Foreskin fibroblast (primary cell): ENCODE measurements at places on chromosomes 16 and 17.

GRCh38 chr17:41567317-41567716 lies 4.5 kb downstream of the KRT9 start:
- no peak for DNase-seq

GRCh38 chr17:63116967-63117830 lies 151.2 kb downstream of the TANC2 start:
- no peak for DNase-seq

GRCh38 chr16:79519448-79519847 lies 81.1 kb downstream of the MAF start:
- no peak for DNase-seq

- no peak for DNase-seq
Measured at GRCh38 chr16:10949424-10949970, 5.1 kb downstream of the CLEC16A start.

DNA sequence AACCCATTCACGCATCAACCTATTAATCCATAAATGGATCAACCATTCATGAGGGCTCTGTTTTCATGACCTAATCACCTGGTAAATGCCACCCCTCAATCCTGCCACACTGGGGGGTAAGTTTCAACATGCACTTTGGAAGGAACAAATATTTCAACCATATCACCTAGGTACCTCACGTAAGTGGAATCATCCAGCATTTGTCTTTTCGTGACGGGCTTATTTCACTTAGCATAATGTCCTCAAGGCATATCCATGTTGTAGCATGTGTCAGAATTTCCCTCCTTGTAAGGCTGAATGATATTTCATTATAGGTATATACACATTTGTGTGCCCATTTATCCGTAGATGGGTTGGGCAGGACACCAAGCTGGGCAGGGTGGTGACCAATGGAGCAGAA lies 35.6 kb downstream of the ANKRD40 start:
- no peak for DNase-seq

DNA sequence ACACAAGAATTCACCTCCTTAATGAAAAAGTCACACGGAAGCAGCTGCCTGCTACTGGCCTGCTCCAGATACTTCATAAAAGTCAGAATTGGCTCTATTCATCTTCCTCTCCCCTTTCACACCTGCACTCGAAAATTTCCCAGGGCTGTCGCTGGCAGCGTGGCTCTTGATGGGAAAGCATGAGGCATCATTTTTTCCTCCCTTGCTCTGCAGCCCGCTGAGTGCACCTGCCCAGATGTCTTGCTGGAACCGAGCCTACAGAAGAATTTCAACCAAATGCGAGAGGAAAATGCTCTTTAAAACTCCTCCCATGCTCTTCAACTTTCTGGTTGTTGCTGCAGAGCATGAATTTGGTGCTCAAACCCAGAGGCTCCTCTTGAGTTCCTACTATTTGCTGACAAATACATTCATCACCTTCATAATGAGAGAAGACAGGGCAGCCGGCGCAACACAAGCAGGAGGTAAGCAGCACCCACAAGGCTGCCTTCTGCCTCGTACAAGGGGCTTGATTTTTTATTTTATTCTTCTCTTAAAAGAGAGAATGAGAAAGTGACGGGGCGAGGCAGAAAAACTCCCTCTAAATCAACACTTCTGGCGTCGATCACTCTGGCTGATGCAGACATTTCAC lies 146.8 kb downstream of the ZFHX3 start:
- no peak for DNase-seq

DNA sequence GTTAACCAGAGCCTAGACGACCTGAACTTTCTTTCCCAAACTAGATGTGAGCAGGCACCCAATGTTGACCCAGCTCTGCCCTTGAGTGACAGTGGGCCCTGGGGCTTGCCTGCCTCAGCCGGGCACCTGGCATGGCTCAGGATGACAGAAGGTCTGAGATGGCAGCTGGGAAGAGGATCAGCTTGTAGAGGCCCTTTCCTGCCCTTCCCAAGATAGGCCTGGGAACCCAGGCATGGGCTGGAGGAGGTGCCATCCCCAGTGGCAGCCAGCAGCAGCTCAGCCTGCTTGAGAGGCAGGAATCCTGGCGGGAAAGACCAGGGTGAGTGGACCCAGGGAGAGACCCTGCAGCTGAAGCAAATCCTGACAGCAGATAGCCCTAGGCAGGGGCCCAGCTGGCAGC lies 59.1 kb downstream of the PIPOX start:
- DNase-seq, result no peak

- no peak for DNase-seq
Measured at GRCh38 chr17:10992106-10992880, 154.4 kb upstream of the PIRT start.

- peak; percentile 49 for DNase-seq
Measured at GRCh38 chr16:12833926-12834325, 30.2 kb upstream of the CPPED1 start.

GRCh38 chr17:72898725-72899124 lies 193.8 kb downstream of the SLC39A11 start:
- DNase-seq, result no peak

- DNase-seq, result no peak
Measured at GRCh38 chr17:60615108-60615507, 15.1 kb downstream of the PPM1D start.

- DNase-seq, result peak; percentile 11
Measured at GRCh38 chr16:84462296-84463210, 41.9 kb downstream of the MEAK7 start.

GRCh38 chr17:40427002-40427491 lies 9.4 kb upstream of the TOP2A start:
- no peak for DNase-seq

GRCh38 chr17:17416400-17417360 lies 60.1 kb upstream of the MED9 start:
- peak; percentile 83 for DNase-seq

GRCh38 chr16:1613211-1613622 lies 1.1 kb downstream of the CRAMP1 start:
- no peak for DNase-seq

GRCh38 chr17:68734187-68734900 lies 133.2 kb upstream of the FAM20A start:
- no peak for DNase-seq

GRCh38 chr17:47929218-47930000 lies 12.0 kb upstream of the PNPO start:
- no peak for DNase-seq

- DNase-seq, result no peak
Measured at GRCh38 chr17:3805581-3805980, 4.6 kb upstream of the ITGAE start.

- peak; percentile 84 for DNase-seq
Measured at GRCh38 chr17:1108765-1109605, 70.8 kb downstream of the ABR start.

- DNase-seq, result no peak
Measured at GRCh38 chr16:28990375-28991040, 5.7 kb downstream of the LAT start.

DNA sequence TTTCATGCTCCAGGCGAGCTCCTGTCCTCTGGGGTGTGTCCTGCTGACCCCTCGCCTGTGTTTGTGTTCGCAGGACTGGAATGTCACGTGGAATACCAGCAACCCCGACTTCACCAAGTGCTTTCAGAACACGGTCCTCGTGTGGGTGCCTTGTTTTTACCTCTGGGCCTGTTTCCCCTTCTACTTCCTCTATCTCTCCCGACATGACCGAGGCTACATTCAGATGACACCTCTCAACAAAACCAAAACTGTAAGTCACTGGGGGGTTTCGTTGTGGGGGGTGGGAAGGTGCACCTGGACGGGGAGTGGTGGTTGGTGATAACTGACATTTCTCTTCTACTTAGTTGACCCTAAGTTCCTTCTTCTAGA lies 58.3 kb downstream of the ABCC1 start:
- DNase-seq, result no peak

- DNase-seq, result no peak
Measured at GRCh38 chr16:12573300-12573699, 230.4 kb downstream of the CPPED1 start.
